ENCODE measurements at places on chromosomes 13 and 19. TPM values are rescaled to one million over a fixed set of nuclear protein-coding genes. Genes with fewer than 3 reads are reported as not detected.

Gene ANO8
- total RNA-seq = 1.7 TPM

Gene ZNF878
- 0.28 TPM for total RNA-seq

Gene MED26
- total RNA-seq = 2.8 TPM

DNA sequence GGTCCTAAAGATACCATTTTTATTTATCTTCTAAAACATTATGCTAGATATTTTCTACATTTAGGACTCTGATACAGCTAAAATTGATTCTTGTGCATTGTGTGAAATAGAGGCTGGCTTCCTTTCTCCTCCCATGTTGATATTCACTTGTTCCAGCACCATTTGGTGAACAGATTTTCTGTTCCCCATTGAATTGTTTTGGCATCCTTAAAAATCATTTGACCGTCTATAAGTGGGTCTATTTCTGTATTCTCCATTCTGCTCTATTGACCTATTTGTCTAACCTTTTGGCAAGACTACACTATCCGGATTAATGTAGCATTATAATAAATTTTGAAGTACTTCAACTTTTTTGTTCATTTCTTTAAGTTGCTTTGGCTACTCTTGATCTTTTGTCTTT lies 2689.2 kb downstream of the PCDH9 start:
- no peaks in the 10 kb centered on the region for H3K27me3 ChIP-seq
- no peak for DNase-seq
- H3K36me3 ChIP-seq = no peaks in the 10 kb centered on the region
- H3K27ac ChIP-seq = no peak overlapping the region
- H3K4me3 ChIP-seq = no peak overlapping the region

DNA sequence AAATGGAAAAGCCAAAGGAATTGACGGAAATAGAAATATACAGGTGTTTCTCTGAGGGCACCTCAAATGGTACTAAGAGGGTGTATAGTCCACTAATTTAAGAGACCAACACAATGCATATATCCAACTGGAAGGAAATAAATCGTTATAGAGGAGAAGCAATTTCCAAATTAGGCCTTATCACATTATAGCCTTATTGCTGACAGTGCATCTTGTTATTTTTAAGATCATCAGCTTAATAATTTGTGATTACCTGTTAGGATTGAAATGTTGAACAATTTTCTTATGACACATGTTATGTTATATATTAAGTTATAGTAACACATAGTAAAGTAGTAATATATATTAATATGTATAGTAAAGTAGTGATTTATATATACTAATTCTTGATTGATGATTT lies 915.7 kb upstream of the PCDH9 start:
- H3K36me3 ChIP-seq = no peaks in the 10 kb centered on the region
- H3K27ac ChIP-seq = no peak overlapping the region
- H3K27me3 ChIP-seq = no peaks in the 10 kb centered on the region
- H3K4me1 ChIP-seq = no peaks in the 10 kb centered on the region

- no peak overlapping the region for H3K4me3 ChIP-seq
- H3K4me1 ChIP-seq = peaks cover 5% of the 10 kb centered on the region
- H3K27me3 ChIP-seq = peaks cover 60% of the 10 kb centered on the region
- H3K27ac ChIP-seq = no peak overlapping the region
- no peaks in the 10 kb centered on the region for H3K36me3 ChIP-seq
- DNase-seq = no peak
These were observed 6.4 kb upstream of the PEAK3 start for GRCh38 chr19:2288338-2288817.

GRCh38 chr13:108924541-108924940 lies 295.1 kb downstream of the MYO16 start:
- H3K27ac ChIP-seq = no peak overlapping the region
- H3K36me3 ChIP-seq = no peaks in the 10 kb centered on the region
- H3K4me3 ChIP-seq = no peak overlapping the region
- DNase-seq = no peak

GRCh38 chr13:23767838-23768237 lies 121.4 kb downstream of the MIPEP start:
- no peaks in the 10 kb centered on the region for H3K27me3 ChIP-seq
- H3K36me3 ChIP-seq = no peaks in the 10 kb centered on the region
- H3K27ac ChIP-seq = no peak overlapping the region
- H3K4me1 ChIP-seq = peaks cover 15% of the 10 kb centered on the region
- no peak for DNase-seq

GRCh38 chr19:57434386-57435061 lies 601 bp upstream of the ZNF749 start:
- H3K4me3 ChIP-seq = peak overlapping the region; percentile 80
- peak overlapping the region; percentile 62 for H3K27ac ChIP-seq
- DNase-seq = no peak
- H3K27me3 ChIP-seq = no peaks in the 10 kb centered on the region
- peaks cover 2% of the 10 kb centered on the region for H3K4me1 ChIP-seq
- H3K36me3 ChIP-seq = peaks cover 4% of the 10 kb centered on the region

Data from IMR-90 (cell line).